AML-193 (cell line): ENCODE measurements at places on chromosomes 3 and 15.

DNA sequence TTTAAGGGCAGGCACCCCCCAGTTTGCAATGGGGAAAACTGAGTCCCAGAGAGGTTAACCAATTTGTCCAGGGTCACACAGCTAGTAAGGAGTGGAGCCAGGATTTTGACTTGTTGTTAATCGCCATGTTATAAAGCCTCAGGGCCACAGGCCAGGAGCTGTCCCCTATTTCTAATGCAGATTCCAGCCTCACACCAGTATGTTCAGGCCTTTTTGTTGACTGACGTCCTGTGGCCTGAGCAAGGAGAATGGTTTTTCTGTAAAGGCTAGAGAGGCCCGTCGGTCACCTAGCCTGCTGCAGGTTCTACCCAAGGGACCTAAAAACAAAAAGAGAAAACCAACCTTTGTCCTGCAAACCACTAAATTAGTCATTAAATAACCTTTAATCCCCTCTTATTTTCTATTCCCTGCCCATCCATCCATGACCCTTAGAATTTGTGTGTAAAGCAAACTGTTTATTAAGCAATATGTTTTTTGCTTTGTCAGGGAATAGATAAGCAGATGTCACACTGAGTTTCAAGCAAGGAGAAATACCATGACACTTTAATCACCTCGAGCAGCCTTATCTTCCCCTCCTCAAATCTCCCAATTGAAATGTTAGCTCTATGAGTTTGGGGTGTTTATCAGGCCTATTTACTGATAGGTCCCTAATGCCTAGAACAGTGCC is 14.1 kb downstream of the ACOX2 start:
- DNase-seq = no peak

DNA sequence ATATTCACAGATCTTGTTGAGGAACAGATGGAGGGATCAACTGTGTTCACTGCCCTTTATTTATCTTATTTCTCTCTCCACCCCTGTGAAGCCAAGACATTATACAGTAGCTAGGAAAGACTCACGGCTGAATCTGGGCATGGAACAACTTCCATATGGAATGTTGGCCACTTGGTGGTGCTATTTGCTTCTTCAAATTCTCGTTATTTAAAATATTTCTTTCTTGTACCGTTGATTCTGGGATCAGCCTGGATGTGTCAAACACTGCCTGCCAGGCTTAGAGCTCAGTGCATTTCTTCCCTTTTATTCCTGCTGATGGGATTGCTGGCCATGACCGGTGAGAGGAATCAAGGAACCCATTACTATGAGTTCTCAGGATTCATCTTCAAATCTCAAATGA is 17.5 kb upstream of the GASK1A start:
- DNase-seq = peak; percentile 60

DNA sequence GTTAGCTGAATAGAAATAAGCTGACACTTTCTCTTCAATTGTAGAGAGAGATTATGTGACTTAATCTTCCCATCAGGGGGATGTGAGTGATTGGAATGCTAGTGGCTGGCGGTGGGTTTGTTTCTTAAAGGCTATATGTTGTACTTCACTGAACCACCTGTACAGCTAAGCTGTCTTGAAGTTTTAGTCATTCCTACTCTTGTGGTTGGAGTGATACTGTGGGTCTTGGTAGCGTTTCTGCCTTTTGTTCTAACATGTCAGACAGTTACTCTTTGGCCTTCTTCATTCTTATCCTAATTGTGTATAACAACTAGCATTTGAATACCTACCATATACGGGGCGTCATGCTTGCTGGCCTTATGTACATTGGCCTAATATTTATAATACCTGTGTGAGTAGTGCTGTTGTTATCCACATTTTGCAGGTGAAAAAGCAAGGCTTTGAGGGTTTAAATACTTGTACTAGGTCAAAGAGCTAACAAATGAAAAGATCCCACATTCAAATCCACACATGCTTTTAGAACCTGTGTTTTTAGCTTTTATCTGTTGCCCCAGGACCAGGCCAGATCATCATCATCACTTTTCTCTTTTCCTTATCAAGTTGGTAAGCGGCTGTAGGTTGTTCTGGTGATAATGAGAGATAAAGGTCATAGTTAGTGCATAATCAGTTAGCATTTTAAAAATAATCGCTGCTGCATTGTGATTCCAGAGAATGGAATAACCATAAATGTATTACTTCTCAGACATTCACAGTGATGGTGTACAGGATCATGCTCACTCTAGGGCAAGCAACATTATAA is 50.2 kb downstream of the AKAP13 start:
- no peak for DNase-seq

GRCh38 chr3:151091685-151092345 is 6.4 kb downstream of the MED12L start:
- no peak for DNase-seq

- no peak for DNase-seq
These were observed 1043.6 kb downstream of the TUSC7 start for GRCh38 chr3:117752984-117753717.
